Suppressor macrophage treated with lipopolysaccharide for 1 hour (primary cell): ENCODE measurements at places on chromosomes 3 and 15.

DNA sequence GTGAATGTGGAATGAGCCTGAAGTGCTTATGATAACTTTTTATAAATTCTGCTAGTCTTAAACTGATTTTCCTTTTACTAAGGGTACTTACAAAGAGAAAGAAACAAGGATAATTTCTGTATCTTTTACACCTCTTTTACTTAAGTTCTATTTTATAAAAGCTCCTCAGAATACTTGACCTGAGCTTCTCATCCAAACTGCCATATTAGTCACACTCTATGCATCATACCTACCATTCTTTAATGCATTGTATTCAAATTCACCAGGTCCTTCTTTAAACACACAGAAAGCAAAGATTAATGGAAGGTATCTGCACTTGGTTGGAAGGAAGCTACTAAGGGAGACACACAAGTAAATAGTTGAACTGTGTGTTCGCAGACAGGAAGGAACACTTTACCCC is 1.6 kb upstream of the TOPAZ1 start:
- no peak for DNase-seq

DNA sequence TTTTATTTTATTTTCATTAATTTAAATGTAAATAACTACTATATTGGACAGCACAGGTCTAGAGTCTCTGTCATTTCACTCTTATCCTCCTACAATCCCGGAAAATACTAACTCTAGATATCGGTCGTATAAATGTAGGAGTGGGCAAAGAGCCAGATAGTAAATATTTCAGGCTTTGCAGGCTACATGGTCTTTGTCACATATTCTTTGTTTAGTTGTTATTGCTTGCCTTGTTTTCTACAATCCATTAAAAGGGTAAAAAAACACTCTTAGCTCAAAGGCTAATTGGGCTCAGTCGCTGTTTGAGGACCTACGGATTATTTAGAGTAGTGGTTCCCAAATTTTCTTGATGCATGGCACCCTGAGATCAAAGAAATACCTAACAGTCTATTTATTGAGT is 1.7 kb downstream of the KNL1 start:
- DNase-seq, result no peak

GRCh38 chr3:178289544-178290160 is 246.6 kb upstream of the KCNMB2 start:
- no peak for DNase-seq

DNA sequence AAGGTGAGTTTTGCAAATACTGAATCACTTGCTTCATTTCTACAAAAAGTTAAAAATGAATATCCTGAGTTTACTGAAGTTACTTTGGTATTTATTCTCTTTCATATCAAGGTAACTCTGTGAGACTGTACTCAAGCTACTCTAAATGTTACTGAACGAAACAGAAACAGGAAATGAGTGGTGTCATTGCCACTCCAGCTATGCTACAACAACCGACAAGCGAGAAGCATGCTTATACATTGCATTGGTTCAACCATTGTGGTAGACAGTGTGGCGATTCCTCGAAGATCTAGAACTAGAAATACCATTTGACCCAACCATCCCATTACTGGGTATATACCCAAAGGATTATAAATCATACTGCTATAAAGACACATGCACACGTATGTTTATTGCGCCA is 313.2 kb upstream of the THBS1 start:
- DNase-seq, result peak; percentile 53

DNA sequence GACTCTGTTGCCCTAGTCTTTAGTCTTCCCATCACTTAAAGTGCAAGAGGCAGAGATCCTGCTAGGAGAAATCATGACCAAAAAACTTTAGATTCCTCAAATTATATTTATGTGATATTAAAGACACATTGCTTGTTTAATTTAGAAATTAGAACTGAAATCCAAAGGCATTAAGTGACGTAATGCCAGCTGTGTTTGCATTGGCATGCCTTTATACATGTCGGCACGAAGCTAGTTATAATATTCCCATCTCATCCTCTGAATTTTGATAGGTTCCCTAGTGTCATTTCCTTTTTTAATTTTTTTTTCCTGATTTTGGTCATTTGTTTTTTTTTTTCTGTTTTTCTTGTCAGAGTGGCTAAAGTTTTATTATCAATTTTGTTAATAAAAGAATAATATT is 203.5 kb upstream of the ZBTB20 start:
- DNase-seq, result no peak

- no peak for DNase-seq
These were observed 116.7 kb downstream of the ADCY5 start for GRCh38 chr3:123332124-123332641.

DNA sequence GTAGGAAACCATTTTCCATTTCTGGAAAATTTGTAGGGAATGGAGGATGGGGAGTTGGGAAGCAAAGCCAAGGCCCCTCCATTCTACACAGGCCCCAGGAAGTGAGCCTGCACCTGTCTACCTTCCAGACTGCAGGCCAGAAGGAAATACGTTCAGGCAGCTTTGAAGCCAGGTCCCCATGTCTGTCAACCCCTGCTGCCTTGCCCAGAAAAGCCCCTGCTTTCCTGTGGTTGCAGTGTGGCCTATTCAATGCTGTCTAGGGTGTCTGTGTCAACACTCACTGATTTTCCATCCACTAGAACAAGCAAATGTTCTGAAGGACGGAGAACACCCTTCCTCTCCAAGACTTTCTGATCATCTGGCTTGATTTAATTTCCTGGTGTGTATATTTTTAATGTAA is 281.9 kb downstream of the TLE3 start:
- DNase-seq, result no peak

- DNase-seq, result peak; percentile 81
These were observed 17.5 kb downstream of the HDC start for GRCh38 chr15:50247819-50248655.

DNA sequence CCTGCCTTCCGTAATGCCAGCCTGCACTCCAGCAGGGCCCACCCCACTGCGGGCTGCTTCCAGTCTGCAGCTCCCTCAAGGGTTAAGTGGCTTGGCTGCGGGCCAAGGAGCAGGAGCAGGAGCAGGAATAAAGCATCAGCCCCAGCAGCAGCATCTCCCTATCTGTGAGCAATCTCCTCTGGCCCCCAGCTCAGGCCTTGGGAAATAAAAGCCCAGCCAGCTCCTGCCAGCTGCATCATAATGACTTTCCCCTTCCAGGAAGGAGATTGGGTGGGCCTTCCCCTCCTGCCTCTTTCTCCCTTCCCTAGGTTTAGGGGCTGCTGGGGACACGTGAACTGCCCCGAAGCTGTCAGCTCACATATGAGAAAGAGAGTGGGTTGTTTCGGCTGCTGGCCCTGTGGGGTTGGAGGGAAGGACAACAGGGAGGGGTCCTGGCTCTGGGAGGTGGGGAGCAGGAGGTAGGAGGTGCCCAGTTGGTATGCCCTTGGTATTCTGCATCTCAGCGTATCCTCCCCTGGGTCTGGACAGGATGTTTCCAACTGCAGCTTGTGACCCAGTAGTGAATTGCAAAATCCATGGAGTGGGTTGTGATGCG is 34.6 kb upstream of the FGD5 start:
- no peak for DNase-seq

GRCh38 chr15:74172701-74173379 is 670 bp upstream of the ISLR start:
- no peak for DNase-seq

GRCh38 chr3:127535901-127536829 is 54.4 kb downstream of the TPRA1 start:
- no peak for DNase-seq

GRCh38 chr15:23647421-23648370 is at the start of gene MAGEL2:
MAGEL2 (minus strand) TSS chr15:23647867; CDS start chr15:23647742, 125 bp downstream.
- no peak for DNase-seq

DNA sequence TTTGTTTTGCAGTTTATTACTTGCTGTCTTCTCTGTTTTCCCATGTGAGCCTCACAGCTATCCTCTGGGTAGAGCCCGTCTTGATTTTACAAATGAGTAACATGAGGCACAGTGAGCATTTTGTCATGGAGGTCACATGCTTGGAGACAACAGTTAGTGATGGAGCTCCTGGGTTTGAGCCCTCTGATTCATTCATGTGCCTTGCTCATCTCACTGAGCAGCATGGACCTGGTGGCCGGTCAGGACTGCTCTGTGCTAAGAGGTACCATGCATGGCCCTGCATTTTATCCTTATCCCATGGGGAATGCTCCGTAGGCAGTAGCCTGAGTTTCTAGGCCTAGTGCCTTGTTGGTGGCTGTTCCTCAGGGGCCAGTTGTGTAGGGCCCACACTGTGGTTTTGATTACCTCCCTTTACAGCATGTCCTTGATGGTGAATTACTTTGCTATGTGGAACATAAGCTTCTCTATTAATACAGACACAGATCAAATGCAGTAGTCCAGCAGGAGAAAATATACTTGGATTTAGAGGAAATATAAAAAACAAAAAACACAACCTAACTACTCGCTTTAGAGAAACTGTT is 35.6 kb downstream of the MAP2K5 start:
- DNase-seq, result no peak

- no peak for DNase-seq
These were observed 1.3 kb downstream of the ALPK3 start for GRCh38 chr15:84818261-84819131.

DNA sequence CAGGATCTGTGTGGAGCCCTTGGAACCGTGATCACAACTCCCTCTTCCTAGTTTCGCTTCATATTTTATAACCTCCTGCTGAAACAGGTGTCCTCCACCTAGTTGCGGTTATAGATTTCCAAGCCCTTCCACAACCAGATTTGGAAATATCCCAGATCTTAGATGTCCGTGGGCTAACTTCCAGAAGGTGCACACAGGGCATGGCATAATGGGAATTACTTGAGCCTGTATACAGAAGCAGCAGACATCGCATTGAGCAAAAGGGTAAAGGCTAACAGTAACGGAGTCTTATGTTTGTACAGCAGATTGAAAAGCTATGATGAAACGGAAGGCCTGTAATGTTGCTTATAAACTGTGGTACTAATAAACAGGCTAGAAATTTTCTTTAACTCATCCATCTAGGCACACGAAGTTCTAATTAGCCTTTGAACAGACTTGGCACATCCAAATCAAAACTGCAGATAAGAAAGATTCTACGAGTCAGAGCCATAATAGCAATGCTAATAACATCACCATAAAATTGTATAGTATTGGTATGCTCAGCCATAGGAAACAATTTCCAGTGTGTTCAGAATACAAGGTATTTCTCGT is 1.2 kb upstream of the USF3 start:
- no peak for DNase-seq

DNA sequence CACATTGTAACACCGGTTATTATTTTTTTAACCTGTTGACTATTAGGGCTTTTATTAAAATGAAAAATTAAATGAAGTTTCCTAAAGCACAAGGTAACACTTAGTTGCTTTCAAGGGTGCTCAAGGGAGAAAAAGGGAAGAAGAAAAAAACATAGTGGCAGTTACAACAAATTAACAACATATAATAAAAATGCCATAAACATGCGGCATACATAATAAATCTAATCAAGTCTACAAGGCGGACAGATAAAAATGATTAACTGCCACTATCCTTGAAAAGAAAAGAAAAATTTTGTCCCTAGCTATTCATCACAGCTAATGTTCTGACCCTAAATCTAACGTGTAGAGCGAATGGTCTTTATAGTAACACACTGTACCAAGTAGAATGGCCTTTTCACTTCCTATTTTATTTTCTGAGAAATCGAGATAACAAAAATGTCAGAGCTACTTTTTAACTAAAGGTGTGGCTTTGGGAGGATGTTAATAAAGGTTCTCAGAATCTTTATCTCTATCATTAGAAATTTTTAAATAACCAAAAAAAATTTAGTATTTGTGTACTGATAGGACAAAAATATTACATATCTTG is 194.9 kb downstream of the FOXP1 start:
- DNase-seq, result no peak

GRCh38 chr3:58535531-58536500 is 1.2 kb downstream of the ACOX2 start:
- DNase-seq, result no peak

DNA sequence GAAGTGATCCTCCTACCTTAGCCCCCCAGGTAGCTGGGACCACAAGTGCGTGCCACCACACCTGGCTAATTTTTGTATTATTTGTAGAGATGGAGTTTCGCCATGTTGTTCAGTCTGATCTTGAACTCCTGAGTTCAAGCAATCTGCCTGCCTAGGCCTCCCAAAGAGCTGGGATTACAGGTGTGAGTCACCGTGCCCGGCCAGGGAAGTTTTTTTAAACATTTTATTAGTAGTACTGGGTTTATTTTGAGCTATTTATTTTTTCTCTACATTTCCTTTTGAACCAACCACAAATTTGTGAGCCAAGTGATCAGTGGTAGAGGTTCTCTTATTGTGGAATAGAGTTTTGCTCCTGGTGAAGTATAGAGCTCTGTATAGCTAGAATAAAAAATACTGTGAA is 33.7 kb downstream of the ARMC8 start:
- DNase-seq, result no peak

DNA sequence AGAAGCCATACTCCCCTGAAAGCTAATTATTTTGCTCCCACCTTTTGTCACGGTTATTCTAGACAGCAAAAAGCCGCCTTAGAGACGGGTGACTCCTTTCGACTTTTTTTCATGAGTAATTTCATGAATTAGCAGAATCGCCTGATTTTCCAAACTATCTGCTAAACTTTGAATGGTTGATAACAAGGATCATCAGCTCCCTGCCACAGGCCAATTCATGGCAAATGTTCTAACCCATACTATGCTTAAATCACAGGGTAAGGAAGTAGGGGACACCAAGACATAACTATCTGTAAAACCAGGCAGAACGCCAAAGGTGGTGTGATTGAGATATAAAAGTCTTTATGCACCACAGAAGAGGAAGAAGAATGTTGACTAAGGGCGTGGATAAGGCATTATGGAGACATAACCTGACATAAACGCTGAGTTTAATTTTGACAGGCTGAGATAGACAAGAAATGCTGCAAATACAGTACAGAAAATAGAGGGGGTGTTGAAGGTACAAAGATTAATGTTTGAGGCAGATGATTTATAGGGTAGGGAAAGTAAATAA is 891 bp upstream of the DMXL2 start:
- DNase-seq, result peak; percentile 66

- no peak for DNase-seq
These were observed 68.1 kb downstream of the MEIS2 start for GRCh38 chr15:37032091-37032775.

DNA sequence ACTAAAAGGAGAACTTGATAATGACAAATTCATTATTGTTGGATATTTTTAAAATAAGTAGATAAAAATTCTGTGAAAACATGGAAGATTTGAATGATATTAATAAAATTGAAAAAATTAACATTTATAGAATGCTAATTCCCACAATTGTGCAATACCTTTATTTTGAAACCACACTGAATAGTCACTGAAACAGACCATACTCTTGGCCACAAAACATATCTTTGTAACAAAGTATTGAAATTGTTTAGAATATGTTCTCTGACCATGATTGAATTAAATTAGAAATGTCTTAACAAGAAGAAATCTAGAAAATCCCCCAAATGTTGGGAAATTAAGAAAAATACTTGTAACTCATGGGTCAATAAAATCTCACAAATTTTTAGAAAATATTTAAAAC is 49.2 kb downstream of the ARHGAP11B start:
- DNase-seq, result no peak
